ENCODE measurements at places on chromosomes 5 and 9.

DNA sequence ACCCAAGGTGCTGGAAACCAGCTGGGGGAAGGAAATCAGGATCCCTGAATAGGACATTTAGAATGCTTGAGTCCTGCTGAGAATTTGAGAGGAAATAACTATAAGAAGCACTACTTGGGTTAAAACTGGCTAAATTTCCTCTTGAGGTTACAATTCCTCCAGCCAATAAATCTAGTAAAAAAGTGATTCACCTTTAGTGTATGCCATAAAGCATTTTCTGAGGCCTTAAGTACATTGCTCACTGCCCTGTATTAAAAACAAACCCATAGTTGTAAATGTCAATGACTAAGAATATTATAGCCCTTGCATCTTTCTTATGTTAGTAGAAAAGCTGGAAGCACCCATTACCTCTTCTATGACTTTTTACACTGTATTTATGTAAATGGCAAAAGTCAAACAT, 634.7 kb upstream of the ARRDC3 start:
- no peak for DNase-seq

DNA sequence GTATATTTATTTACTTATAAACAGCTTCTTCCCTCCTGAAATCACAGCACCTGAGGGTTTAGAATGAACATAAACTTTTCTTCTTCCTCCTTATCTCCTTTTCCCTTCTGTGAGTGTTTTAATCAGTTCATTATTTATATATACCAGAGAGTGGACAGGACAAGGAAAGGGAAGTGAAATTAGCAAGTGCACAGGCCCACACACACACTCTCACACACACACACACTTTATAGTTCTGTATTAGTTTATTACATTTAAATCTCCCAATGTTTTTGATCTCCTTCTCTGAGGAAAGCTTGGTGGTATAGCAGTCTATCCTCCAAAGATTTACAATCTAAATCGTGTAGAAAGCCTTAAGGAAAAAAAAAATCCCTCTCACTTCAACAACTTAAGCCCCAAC, 353.5 kb downstream of the NDUFS4 start:
- DNase-seq: no peak

GRCh38 chr9:86642721-86643120, 288.5 kb upstream of the TUT7 start:
- DNase-seq: no peak

GRCh38 chr5:82332064-82332855, 54.1 kb upstream of the RPS23 start:
- no peak for DNase-seq

DNA sequence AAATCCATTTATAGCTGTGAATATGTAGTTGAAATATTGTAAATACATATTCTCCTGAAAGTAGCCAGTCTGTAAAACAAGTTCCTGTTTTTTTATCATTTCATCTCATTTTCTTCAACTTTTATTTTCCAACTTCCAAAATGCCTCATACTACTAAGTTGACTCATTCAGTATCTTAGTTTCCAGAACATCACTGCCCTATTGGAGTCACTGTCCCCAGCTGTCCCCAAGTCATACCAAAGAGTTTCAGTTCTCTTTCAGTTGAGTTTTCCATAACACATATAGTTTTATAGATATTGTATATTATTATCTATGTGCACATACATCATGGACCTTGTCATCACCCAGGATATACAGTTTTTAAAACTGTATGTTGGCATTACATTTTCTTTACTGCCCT, 261.7 kb downstream of the CDH12 start:
- no peak for DNase-seq

GRCh38 chr9:79430619-79431018, 141.1 kb upstream of the TLE4 start:
- no peak for DNase-seq

- DNase-seq: no peak
Measured at GRCh38 chr5:454936-455335, 12.0 kb downstream of the EXOC3 start.

- DNase-seq: no peak
Measured at GRCh38 chr5:38940230-38940858, 94.5 kb downstream of the OSMR start.

DNA sequence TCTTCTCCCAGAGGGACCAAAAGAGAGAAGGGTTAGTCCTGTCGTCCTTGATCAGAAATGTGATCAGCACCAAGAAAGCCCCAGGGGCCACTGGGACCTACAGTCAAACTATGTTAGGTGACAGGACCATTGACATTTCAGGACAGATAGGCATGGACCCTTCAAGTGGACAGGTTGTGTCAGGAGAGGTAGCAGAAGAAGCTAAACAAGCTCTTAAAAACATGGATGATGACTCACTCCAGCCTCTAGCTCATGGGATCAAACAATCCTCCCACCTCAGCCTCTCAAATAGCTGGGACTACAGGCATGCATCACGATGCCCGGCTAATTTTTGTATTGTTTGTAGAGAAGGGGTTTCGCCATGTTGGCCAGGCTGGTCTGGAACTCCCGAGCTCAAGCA, 2.3 kb upstream of the AQP3 start:
- no peak for DNase-seq

GRCh38 chr9:136307215-136307750, 3.4 kb upstream of the CCDC187 start:
- no peak for DNase-seq

GRCh38 chr5:118981783-118982182, 6.6 kb downstream of the DTWD2 start:
- no peak for DNase-seq

DNA sequence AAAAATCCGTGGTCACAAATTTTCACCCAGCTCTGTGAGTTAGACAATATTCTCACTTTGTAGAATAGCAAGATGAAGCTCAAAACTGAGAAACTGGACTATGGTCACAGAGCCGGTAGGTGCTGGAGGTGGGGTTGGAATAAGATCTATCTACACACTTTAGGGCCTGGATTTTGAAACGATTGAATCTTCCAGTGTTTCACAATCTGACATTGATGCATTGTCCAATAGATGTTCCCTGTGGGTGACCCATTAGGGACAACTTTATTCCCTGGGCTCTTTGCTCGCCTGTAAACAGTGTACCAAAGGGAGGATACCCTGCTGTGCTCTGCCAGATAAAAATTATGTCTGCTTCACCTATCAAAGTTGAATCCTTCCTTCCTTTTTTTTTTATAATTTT, 145.4 kb upstream of the MPDZ start:
- DNase-seq: no peak

DNA sequence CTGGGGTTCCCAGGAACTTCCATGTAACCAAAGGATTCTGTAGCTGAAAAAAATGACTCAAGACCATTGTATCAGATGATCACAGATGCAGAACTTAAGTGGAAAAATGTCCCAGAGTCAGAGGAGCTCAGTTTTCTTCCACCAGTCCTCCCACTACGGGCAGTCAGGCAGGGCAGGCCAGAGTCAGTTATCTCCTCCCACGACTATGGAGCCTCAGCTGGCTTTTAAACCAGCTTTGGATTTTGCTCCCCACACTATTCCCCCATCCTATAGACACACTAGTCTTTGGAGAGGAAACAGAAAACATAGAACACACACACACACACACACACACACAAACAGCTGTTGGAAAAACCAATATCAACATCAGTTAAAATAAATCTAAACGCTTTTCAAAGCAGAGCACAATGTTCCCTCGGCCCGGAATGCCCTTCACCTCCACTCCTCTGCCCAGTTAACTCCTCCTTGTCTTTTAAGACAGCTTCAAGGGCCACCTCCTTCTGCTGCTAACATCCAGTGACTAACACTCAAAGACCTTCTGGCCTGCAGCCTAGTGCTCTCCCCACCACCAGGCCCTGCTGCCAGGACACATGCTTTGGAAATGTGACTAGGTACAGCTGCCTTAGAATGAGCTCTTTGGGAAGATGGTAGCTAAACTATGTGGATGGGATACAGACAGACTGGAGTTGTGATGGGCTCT, 56.8 kb downstream of the NIPAL4 start:
- no peak for DNase-seq

DNA sequence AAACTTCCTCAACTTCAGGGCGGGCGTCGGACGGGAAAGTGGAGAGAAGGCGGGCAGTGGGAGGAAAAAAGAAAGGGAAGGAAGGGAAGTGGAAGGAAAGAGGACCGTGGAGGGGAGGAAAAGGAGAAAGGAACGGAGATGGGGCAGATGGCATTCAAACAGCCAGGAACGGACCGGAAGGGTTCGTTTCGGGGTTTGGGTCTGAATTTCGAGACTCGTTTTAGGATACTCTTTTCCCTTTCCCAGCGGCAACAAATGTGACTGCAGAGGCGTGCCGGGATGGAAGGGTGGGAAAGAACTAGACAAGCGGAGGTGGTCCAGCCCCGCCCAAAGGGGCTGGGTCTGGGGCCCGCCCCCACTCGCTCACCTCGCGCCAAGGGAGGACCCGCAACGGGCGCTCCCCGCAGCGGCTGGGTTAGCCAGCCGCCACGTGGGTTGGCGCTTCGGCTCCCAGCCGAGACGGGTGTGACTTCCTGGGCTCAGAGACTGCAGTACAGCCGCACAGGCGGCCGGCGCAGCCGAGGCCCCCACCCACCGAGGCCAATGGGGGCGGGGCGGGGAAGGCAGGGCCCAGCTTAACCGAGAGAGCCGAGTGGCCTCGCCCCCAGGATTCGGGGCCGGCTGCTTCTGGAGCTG, 2.7 kb downstream of the VCAN start:
- DNase-seq: no peak

DNA sequence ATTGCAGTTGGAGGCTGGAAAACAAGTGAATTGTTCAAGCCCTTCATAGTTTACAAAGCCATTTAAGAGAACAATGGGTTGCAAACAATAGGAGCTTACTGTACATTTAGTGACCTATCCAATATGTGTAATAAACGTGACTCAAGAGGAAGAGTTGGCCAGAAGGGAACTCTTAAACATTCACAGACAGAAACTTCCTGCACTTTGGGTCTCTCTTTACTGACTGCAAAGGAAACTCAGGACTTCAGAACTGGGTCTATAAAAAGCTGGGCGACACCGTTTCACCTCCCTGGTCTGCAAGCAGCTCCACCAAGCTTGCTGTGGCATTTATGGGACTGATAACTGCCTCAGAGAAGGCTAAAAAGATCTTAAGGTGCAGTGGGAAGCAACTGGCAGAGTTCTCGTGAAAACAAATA, 48.7 kb upstream of the SPATA31D4 start:
- no peak for DNase-seq

- no peak for DNase-seq
Measured at GRCh38 chr9:92718086-92719001, 46.3 kb downstream of the BICD2 start.

DNA sequence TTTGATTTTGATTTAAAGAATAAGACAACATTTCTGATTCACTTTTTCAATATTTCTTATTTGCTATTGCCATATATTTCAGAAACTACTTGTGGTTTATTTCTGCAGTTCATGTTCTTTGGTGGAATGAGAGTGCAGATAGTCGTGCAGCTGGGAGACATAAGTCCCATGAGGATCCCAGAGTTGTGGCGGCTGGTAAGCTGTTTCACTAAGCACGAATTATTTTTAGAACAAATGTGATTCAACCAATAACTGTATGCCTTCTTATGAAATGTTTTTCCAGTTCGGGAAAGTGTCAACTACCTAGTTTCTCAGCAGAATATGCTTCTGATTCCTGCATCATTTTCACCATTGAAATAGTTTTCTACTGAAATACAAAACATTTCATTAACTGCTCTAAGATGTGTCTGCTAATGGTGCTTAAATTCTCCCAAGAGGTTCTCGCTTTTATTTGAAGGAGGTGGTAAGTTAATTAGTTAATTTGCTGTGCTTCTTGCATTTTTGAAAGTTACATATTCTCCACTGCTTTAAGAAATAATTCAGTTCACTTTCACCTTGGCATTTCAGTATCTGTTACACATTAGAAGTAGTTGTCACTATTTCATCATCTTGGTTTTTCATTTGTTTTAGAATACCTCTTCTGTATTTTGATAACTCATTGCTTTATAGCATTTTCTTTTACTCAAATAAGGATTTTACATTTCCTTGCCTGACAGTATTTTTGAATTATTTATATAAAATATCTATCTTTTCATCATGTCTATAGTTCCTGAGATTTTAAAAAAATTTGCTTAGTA, 9.0 kb downstream of the NIPSNAP3B start:
- DNase-seq: no peak

DNA sequence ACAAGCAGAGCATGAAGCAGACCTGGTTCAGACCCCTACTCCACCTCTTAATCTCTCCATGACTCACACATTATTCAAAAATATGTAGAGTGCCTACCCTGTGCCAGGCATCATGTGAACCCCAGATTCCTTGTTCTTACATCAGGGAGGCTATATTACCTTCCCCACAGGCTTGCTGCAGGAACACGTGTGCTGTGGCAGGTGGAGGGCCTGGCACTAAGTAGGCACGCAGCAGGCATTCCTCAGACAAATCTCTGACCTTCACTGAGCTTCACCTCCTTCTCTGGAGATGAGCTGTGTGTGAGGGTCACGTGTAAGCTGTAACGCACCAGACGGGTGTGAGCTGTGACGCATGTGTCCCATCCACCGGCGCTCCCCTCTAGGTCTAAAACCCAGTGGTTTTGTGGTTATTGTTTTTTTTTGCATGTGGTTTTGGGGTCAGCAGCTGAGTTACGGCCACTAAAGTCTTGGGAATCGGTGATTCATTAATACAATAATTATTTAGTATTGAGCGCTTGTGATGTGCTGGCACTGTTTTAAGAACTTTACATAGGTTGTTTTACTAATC, 30.3 kb downstream of the ANGPTL2 start:
- DNase-seq: no peak

DNA sequence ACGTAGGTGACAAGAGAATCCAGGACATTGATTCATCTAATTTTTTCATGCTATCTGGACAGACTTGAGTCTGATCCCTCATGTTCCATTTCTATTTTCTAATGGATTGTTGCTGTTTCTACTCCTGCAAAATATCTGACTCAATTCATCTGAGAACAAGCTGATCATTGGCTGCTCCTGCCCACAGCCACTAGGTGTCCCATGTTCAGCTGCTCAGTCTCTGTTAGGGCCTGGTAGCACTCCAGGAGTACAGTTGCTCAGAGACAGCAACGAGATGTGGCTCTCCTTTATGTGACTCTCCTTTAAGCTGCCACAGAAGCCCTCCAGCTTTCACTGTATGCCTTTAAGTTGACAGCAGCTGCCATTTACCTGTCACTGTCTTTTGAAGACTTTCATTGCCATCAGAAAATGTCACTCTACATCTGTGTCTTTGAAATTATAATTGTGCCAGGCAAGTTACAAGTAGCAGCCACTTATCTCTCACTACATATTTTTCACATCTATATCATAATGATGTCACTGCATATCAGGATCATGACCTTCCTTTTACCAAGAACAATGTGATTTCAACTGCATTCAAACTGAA, 1944.2 kb upstream of the NUDT12 start:
- DNase-seq: no peak

All from activated effector memory CD4-positive, alpha-beta T cell treated with Interleukin-2 at 50 U/mL for 16 hours (primary cell).